ENCODE measurements at places on chromosomes 2 and 18.

DNA sequence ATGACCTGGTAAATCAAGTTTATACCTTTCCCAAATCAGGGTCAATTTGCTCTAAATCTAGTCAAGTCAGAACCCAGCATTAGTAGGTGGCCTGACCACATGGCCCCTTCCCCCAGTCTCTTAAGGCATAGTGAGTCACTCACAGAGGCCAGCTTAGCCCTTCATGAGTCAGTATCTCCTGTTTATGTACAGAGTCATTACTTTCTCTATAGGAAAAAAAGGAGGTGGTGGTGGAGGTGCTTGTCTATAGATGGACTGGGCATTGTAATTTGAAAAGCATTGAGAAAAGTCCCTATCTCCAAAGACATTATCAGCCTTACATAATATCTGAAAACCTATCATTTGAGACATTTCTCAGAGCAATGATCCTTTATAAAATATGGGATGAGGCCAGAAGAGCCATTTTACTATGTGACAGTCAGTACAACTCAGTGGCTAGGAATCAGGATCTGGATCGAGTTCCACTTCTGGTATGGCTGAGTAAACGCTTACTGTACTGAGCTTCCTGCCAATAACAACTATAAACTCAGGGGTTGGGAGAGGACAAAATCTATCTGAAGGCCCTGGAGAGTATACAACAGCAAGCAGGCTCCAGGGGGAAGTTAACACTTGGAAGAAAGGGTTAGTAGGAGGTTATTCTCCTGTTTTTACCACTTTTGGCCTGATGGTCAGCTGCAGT, 22.5 kb upstream of the SIGLEC15 start:
- DNase-seq: peak; percentile 48

DNA sequence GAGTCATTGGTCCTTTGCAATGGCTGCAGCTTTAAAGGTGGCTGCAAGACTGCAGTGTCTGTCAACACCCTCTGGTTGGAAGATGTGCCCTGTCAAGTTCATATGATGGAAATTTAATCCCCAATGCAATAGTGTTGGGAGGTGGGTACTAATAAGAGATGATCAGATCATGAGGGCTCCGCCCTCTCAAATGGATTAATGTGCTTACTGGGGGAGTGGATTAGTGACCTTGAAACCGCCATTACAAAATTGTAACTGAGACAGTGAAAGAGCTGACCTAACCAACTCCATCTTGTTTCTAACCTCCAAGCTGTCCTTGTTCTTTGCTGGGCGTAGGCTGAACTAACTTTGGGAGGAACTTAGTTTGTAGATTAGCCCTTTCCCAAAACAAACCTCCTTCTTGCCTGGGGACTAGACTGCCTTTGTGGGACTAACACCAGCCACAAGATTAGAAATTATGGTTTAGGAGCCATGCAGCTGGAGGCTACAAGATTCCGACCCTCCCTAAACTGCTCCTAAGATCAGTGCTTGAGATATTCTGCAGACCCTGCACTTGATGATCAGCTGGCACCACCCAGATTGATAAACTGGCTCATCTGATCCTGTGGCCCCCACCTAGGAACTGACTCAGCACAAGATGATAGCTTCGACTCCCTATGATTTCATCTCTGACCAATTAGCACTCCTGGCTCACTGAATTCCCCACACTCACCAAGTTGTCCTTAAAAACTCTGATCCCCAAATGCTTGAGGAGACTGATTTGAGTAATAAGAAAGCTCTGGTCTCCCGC, 13.7 kb downstream of the MYCN start:
- DNase-seq: no peak

GRCh38 chr2:65293376-65293775, 65.7 kb downstream of the ACTR2 start:
- DNase-seq: no peak

- DNase-seq: no peak
Measured at GRCh38 chr2:173520918-173521317, 166.2 kb downstream of the CDCA7 start.

DNA sequence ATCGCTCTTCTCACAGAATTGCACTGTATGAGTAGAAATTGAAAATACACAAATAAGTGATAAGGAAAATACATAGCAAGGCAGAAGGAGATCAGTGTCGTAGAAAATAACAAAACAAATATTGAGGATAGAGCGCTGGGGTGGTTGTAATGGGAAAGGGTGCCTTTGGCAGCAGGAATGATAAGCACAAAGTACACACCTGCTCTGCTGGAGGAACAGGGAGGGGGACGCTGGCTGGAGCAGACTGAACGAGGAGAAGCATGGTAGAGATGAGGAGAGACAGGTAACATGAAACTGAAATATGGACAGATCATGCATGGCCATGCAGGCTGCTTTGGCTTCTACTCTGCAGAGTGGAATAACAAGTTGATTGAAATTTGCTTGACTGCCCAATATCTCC, 181.2 kb upstream of the FSHR start:
- DNase-seq: no peak

DNA sequence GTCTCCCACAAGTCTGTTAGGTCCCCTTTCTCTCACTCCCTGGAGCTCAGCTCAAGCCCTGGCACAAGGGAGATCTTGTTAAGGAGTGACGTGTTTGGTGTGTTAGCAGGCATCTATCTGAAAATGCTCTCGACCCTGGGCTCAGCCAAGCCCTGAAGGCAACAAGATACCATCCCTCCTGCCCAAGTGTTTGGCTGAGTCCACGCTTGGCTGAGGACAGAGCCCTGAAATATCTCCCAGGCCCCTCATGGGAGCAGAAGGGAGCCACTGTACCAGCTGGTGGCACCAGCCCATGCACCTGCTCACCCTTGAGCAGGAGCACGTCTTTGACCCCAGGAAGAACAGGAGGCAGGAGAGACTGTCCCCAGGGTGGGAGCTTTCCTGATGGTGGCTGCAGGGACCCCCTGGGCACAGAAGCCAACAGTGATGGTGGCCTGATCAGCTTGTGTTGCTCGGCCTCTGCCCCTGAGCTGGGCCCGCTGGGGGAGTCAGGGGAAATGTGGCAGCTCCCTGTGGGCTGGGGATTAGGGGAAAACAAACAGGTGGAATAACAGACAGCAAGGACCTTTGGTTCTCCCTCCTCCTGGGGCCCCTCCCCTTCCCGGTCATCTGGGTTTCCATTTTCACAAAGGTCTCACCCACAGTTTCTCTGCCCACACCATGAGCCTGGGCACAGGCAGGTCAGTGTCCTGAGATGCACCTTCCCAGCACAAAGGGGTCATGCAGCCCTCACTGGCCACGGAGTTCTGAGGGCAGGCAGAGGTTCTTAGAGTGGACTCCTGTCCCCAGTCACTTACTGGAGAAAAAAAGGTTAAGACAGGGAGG, 91.6 kb downstream of the RHOB start:
- DNase-seq: no peak

- DNase-seq: no peak
Measured at GRCh38 chr2:129237966-129238725, 741.3 kb upstream of the RAB6C start.

- DNase-seq: no peak
Measured at GRCh38 chr2:218829868-218830451, 1.6 kb downstream of the PRKAG3 start.

GRCh38 chr2:163800951-163801381, 65.2 kb upstream of the FIGN start:
- DNase-seq: no peak

DNA sequence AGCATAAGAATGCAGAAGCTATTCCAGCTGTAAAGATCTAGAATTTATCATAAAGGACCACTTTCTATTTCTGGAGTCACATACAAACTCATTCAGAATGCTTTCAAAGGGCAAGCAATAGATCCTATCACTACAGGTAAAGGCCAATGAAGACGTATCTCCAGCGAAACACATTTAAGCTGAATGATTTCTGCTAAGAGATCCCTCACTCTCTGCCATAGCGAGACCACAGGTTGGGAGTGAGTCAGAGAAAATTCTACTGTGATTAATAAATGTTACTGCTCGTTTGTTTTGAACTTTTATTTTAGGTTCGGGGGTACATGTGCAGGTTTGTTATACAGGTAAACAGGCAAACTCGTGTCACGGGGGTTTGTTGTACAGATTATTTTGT, 72.5 kb upstream of the NFU1 start:
- no peak for DNase-seq

DNA sequence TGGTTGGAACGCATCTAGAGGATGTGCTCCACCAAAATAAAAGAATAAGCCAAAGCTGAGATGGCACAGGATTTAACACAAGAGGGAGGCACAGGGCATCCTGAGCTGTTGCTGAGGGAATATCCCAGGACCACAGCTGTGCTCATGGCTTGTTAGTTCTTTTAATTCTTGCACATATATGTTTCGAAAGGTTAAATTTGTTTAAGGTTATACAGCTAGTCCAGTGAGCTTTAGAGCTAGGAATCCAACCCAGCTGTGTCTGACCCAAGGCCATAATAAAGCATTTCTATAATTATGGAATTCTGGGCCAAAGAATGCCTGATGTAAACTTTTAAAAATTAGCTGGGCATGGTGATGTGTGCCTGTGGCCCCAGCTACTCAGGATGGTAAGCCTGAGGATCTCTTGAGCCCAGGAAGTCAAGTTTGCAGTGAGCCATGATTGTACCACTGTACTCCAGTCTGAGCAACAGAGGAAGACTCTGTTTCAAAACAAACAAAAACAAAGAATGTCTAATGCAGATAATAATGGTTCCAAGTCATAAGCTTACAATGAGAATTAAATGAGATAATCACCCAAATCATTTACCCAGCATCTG, 66.4 kb upstream of the CCBE1 start:
- no peak for DNase-seq

DNA sequence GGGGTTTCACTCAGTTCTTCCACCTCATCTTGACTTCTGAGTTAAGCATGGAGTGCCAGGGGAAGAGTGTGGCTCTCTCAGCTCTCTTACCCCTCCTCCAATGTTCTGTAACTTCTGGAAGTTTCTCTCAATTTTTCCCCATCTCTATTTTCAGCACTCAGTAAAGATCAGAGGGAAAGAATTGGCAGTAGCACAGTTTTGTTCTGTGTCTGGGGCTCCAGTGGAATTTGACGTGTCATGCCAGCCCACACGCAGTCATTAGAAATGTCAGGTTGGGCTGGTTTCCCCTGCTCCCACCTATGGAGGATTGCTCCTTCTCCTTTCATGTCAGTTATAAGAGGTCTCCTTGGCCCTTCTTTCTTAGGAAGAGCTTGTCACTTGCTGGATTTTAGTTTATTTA, 104.6 kb upstream of the COL3A1 start:
- DNase-seq: no peak

- no peak for DNase-seq
Measured at GRCh38 chr2:168500516-168500915, 44.4 kb downstream of the CERS6 start.

GRCh38 chr18:32425466-32425865, 45.2 kb downstream of the GAREM1 start:
- no peak for DNase-seq

GRCh38 chr18:79775441-79776221, 22.1 kb upstream of the KCNG2 start:
- DNase-seq: no peak

DNA sequence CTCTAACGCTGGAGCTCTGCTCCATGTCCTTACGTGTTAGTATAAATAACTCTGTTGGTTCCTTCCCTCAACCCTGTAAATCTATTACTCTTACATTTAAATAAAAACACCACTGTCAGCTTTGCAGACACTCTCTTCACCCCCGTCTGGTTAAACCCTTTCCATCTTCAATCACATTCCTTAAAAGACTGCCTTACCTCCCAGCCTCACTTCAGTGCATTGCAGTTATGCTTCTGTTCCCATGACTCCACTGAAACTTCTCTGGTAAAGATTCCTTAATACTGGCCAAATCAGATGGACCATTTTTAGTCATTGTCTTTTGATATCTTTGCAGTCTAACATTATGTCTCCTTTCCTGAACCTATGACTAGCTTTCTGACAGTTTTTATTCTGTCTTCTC, 61.7 kb downstream of the EML4 start:
- no peak for DNase-seq

DNA sequence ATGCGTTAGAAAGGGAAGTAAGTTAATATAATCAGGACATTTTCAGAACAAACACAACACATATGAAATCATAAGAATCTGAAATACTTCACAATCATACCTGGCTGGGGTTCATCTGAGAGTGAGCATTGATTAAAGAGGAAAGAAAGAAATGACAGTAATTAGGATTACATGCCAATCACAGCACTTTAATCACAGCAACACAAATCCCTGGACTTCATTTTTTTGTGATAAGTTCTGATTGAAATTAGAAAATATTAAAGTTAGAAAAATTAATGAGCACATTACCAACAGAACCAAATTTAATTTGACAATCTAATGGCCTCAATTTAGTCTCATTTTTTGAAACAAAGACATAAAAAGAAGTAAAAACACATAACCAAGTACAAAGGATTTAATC, 121.9 kb downstream of the LRP2 start:
- no peak for DNase-seq

DNA sequence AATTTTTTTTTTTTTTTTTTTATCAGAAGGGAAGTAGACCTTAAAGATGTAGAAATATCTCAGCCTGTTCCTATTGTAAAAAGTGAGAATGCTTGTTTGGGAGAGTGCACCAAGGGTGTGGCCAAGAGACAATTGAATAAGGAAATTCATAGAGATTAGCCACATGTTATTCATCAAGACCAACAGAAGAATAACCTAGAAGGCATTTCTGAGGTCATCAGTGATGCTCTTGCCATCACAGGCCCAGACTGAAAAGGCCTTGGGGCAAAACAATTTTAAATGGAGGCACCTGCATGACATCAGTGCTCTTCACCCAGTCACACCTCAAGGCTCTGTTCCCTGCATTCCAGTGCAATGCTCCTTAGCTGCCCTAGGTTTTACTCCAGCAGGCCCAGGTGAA, 2043.3 kb upstream of the PIK3C3 start:
- DNase-seq: no peak

- no peak for DNase-seq
Measured at GRCh38 chr18:13696961-13697360, 29.4 kb downstream of the FAM210A start.

GRCh38 chr2:230160112-230160660, 59.6 kb downstream of the SP110 start:
- DNase-seq: peak; percentile 92

Data from inflammatory macrophage treated with lipopolysaccharide for 1 hour (primary cell).